Neuronal stem cell (in vitro differentiated cells): ENCODE measurements at places on chromosomes 11 and 22.
A peak's percentile ranks its signal among the peaks of the same experiment; 100 is the strongest.

DNA sequence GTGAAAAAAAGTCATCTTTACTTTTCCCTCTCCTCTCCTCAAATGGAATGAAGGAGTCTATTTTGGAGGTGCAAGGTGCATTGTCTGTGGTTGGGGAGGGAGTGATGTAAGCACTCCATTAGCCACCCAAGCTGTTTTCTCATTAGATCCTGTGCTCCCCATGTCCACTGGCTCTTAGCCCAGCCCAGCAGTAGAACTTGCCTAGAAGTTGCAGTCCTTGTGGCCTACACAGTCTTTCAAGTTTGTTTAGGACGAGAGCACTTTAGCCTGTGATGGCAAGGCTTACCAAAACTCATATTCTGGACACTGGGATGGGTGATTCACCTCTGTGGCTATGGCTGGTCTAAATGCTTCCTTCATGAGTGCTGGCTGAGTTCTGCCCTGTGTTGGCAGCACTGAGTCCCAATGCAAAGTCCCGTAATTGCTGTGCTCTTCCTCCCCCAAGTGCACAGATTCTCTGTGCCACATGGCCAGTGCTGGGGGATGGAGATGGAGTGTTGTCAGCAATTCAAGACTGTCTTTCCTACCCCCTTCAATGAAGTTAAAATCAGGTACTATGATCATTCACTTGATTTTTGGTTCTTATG is 15.8 kb downstream of the SLC22A25 start:
- no peak for DNase-seq

DNA sequence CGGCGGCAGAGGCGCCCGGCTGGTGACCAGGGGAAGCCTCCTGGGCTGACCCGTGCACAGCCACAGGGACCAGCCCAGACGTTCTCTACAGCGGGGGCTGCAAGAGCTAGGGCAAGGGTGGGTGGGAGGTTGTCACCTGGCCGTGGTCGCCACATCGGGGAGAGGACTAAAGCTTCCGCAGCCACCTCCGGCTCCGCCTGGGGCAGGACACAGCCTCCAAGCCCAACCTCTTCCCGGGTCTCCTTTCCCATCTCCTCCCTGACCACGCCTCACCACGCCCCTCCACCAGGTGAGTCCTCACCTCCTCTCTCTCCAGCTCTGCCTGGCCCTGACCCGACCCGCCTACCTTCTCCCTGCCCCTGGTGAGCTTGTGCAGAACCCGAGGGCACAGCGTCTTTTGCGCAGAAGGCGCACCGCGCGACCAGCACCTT is 75.9 kb upstream of the LMO1 start:
- DNase-seq: no peak

DNA sequence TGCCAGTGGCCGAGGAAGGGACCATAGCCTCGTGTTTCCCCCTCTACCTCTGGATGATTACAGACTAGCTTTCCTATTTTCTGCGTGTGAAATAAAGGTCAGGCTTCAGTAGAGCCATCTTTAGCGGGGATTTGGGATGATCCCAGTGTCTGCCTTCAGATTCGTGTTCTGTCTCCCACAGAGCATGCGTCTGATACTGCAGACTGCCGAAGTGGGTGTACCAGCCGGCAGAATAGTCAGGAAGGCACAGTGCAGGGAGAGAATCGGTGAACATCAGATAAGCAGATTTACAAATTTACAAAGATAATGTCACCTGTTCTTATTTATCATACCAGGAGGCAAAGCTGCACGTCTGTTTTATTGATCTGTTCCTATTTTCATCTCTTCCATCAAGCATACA is 11.1 kb downstream of the CTTN start:
- no peak for DNase-seq

GRCh38 chr11:73949912-73950311 is 914 bp upstream of the DNAJB13 start:
- no peak for DNase-seq

- DNase-seq: no peak
Measured at GRCh38 chr11:110153474-110153873, 60.3 kb downstream of the ZC3H12C start.

GRCh38 chr11:109304159-109304558 is 117.8 kb upstream of the C11orf87 start:
- no peak for DNase-seq

DNA sequence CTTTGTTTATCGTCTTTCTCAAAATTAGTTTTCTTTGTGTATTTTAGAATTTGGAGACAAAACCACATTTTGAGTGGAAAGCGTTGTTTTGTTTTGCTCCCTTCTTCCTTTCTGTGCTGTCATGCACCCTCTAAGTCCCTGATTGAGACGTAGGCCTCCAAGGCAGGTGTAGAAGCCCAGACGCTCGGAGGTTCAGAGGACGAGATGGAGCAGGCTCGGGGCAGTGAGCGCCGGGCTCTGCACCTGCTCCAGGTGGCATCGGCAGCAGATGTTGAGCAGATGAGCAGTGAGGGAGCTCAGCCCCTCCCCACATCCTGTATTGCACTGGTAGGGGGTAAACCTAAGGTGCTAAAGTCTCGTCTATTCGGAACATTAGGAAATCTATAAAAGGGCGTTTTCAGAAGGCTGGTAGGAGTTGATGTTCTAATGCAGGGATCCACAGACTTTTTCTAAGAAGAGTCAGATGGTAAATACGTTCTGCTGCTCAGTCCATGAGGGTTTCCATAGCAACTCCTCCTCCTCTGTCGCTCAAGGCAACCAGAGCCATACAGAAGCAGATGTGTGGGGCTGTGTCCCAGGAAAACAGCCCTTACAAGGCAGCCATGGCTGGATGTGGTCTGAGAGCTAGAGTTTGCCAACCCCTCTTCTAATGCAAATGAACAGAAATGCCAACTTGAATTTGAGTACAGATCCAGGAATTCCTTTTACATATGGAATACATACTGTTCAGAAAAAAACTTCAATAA is 724.2 kb downstream of the BRD1 start:
- DNase-seq: no peak

DNA sequence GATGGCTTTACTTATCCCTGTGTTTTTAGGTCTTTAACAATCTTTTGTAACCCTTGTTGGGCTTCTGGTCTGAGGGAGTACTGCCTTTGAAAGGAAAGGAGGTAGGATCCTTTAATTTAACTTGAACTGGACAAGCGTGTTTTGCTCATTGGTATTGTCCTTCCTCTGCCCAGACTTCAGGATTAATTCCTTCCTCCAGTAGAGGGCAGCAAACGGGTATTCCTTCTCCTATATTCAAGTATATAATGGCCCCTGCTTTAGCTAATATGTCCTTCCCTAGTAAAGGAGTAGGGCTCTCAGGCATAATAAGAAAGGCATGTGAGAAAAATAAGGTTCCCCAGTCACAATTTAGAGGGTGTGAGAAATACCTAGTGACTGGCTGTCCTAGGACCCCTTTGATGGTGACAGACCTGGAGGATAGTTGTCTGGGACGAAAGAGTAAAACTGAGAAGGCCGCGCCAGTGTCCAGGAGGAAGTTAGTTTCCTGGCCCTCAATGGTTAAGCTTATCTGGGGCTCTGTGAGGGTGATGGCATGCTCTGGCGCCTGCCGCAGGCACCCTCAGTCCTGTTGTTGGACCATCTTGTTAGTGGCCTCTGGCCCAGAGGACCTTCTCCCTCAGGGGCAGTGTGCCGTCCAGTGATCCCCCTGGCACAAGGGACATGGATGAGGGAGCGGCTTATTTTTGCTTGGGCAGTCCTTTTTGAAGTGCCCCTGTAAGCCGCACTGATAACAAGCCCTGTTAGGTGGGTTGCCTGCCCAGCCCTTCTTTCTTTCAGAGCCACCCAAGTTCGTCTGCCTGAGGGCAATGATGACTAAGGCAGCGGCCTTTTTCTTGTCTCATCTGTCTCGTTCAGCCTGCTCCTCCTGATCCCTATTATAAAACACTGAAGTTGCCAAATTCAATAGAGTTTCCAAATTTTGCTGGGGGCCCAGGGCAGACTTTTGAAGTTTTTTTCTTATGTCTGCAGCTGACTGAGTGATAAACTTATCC is 51.8 kb downstream of the C11orf71 start:
- DNase-seq: peak; percentile 35

DNA sequence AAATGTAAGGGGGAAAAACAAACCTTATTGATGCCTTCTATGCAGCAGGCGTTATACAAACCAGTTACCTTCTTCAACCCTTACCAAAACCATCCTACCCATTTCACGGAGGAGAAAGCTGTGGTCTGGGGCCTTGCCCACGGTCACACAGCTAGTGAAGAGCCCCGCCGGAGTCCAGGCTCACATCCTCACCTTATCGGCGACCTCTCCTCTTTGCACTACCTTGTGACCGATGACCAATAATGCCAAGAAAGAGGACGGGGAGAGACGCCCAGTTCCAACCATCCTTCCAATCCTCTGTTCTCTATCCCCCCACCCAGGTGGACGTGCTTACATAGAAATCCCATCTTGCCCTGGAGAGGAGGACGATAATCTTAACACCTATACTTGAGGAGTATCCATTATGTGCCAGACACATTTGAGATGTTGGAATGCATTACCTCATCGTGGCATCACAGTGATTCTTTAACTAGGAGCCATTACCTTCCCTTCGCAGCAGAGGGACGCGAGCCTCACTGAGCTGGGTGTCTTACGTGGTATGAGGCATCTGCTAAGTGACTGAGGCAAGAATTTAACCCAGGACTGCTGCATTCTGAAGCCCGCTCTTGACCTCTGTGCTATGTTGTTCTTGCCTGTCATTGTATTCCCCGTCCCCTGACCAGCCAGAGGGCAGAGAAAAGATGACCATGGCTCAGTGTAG is 253.7 kb upstream of the B3GAT1 start:
- no peak for DNase-seq

DNA sequence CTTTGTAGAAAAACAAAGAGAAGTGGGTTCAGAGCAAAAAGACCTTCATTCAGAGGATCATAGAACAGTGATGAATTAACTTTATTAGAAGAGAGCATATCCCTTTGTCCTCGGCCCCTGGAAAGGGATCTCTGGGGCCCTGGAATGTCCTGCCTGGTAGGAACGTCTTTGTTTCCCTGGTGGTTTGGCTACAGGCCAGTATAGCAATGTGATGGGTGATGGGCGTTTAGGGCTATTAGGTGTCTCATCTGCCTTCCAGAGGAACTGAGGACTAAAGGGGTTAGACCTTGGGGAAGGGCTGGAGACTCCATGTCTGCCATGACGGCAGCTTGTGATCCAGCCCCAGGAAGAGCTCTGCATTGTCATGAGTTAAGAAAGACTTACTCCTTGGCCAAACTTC is 9.1 kb downstream of the APOL4 start:
- DNase-seq: no peak

GRCh38 chr22:40094485-40094884 is 83.2 kb upstream of the TNRC6B start:
- DNase-seq: no peak

GRCh38 chr22:44618400-44618799 is 83.6 kb upstream of the PRR5 start:
- DNase-seq: no peak

DNA sequence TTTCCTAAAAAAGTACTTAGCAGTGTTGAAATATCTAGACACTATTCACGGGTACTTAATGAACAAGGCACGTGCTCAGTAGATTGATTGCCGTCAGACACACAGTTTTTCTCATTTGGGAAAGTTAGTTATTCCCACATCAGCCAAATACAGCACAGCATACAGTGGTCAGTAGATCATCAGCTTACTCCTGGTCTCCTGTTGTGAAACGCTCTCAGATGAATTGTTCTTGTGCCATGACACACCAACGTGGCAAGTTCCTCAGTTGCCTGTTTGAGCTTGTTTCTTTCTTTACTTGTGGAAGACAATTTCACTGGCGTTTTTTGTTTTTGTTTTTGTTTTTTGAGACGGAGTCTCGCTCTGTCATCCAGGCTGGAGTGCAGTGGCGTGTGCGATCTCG is 8.6 kb downstream of the TAB1 start:
- no peak for DNase-seq
